Pancreas (tissue), 10 donors: ENCODE measurements at places on chromosomes 3 and 15. TPM values are rescaled to one million over a fixed set of nuclear protein-coding genes. Genes with fewer than 3 reads are reported as not detected.

CLRN1 gene
- not detected for total RNA-seq

DNA sequence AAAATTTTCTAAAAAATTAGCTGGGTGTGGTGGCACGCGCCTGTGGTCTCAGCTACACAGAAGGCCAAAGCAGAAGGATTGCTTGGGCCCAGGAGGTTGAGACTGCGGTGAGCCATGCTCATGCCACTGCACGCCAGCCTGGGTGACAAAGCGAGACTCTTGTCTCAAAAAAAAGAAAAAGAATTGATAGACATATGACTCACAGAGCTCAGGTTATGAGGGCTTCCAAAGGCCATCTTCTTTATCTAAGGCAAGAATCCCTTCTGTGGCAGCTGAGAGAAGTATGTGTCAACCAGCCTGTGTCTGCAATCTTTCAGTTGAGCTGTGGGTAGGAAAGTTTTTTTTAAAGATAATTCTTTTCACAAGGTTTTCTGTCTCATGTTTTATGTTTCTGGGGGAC is 53.9 kb downstream of the MRPS25 start:
- no peak for DNase-seq
- H3K27ac ChIP-seq: no peak overlapping the region
- no peaks in the 10 kb centered on the region for H3K4me1 ChIP-seq
- H3K36me3 ChIP-seq: peaks cover 3% of the 10 kb centered on the region
- H3K4me3 ChIP-seq: no peak overlapping the region

ZNF660 gene
- total RNA-seq: 0.66 TPM

GRCh38 chr15:73353734-73354133 is 15.0 kb downstream of the HCN4 start:
- H3K36me3 ChIP-seq: no peaks in the 10 kb centered on the region
- H3K27ac ChIP-seq: no peak overlapping the region
- no peak for DNase-seq

DNA sequence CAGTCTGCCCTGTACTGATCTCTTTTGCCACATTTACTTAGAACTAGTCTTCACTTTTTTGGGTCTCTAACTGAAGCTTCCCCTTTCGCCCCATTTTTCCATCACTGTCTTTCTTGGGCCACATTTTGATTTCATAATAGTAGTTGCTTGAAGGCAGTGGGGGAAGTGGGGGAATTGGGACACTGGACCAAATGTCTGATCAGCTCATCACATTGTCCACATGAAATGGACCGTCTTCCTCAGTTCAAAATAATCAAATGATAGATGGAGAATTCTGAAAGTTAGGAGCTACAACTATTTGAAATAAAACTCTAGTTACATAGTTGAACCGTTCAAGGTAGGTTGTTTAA is 747 bp downstream of the PDCD6IP start:
- peak overlapping the region; percentile 96 for H3K27ac ChIP-seq
- no peaks in the 10 kb centered on the region for H3K27me3 ChIP-seq
- no peak for DNase-seq
- peak overlapping the region; percentile 81 for H3K4me3 ChIP-seq

DNA sequence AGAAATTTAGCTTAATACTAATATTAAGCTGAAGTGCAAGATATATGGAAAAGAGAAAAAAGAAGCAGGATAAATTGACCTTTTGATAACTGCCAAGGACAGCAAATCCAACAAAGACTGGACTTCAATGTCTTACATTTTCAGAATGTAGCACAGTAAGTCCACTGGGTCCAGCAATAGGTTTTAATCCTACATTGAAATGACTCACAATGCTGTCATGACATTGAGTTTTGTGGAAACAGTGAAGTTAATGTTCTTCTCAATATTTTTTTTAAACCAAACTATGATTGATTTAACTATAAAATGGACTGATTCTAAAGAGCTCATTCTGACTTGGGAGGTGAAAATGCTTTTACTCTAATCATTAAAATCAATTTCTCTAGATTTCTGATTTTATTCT is 166.6 kb upstream of the ZNF717 start:
- H3K4me1 ChIP-seq: no peaks in the 10 kb centered on the region
- H3K4me3 ChIP-seq: no peak overlapping the region
- no peak overlapping the region for H3K27ac ChIP-seq
- DNase-seq: no peak
- no peaks in the 10 kb centered on the region for H3K36me3 ChIP-seq
